ENCODE measurements at places on chromosomes 1 and 21.

DNA sequence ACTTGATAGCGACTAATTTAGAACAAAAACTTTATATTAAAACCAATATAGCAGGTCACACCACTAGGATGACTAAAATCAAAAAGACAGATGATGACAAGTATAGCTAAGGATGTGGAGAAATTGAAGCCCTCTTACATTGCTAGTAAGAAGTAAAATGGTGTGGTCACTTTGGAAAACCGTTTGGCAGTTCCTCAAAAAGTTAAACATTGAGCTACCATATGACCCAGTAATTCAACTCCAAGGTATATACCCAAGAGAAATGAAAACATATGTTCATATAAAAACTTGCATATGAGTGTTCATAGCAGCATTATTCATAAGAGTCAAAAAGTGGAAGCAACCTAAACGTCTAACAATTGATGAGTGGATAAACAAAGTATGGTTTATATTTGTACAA lies 13.0 kb upstream of the SERINC2 start:
- DNase-seq: no peak

- no peak for DNase-seq
Observed at GRCh38 chr1:195185321-195185720, 1422.9 kb downstream of the KCNT2 start.

GRCh38 chr1:113579256-113580018 lies 179.8 kb downstream of the PHTF1 start:
- DNase-seq: no peak

DNA sequence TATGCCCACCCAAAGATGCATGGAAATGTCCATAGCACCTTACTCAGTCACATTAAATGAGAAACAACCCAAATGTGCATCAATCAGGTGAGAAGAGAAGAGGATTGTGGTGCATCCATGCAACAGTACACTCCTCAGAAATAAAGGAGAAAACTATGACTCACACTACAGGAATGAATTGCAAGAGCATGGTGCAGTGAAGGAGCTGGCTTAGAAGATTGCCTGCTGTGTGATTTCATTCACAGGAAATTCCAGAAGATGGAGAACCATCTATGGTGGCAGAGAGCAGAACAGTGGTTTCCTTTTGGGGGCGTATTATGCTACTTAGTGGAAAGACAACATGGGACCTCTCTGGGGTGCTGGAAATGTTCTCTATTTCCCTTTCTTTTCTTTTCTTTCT lies 278.6 kb upstream of the AJAP1 start:
- no peak for DNase-seq

GRCh38 chr1:54850737-54851136 lies 36.3 kb downstream of the DHCR24 start:
- DNase-seq: no peak

DNA sequence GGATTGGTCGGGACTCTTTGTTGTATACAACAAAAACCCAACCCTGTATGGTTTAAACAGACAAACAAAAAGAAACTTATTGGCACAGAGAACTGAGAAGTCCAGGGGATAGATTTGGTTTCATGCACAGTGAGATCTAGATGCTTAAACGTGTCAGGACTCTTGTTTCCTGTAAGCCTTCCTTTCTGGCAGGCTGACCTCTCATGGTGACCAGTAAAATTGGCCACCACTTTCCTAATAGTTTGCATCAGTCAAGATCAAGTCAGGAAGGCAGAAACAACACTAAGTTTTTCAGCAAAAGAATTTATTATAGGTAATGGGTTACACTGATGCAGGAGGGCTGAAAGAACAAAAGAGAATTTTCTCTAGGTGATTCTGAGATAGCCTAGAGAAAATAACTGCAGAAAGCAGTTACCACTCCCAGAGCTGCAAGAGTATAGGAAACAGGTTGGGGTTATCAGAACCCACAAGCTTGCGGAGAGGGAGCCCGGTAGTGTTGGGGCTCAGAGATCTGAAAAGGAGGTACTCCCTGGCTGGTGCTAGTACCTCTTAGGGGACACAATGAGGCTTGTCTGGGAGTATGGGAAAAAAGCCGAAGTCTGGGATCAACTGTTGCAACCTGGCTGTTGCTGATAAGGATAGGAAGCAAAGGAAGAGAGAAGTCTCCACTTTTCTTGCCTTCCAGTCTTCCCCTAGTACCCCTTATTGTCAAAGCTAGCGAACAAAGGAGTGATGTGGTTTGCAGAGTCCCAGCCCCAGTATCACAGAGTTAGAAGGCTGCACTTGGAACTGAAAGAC lies 21.4 kb downstream of the CITED4 start:
- DNase-seq: no peak

- no peak for DNase-seq
Observed at GRCh38 chr1:8083739-8084484, 57.8 kb upstream of the ERRFI1 start.

- DNase-seq: no peak
Observed at GRCh38 chr1:36133484-36133883, 8.5 kb upstream of the COL8A2 start.

GRCh38 chr1:104761961-104762570 lies 1012.4 kb downstream of the AMY1C start:
- no peak for DNase-seq

GRCh38 chr1:201190005-201190404 lies 619 bp upstream of the IGFN1 start:
- DNase-seq: no peak

GRCh38 chr1:244344001-244344400 lies 107.7 kb downstream of the ADSS2 start:
- no peak for DNase-seq

- no peak for DNase-seq
Observed at GRCh38 chr1:109468903-109469302, 2.6 kb downstream of the SYPL2 start.

GRCh38 chr1:43992232-43992995 lies 1.0 kb downstream of the CCDC24 start:
- DNase-seq: no peak

DNA sequence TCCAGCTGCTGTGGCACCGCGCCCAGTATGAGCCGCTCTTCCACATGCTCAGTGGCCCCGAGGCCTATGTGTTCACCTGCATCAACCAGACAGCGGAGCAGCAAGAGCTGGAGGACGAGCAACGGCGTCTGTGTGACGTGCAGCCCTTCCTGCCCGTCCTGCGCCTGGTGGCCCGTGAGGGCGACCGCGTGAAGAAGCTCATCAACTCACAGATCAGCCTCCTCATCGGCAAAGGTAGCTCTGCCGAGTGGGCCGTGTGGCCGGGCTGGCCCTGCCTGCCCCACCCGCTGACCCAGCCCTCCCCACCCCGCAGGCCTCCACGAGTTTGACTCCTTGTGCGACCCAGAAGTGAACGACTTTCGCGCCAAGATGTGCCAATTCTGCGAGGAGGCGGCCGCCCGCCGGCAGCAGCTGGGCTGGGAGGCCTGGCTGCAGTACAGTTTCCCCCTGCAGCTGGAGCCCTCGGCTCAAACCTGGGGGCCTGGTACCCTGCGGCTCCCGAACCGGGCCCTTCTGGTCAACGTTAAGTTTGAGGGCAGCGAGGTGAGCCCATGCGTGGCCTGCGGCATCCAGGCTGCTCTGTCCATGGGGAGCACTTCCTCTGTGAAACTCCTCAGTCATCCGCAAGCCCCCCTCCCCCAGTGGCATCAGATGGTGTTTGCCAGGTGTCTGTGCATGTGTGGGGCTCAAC lies 64.2 kb downstream of the PIK3CD start:
- no peak for DNase-seq

DNA sequence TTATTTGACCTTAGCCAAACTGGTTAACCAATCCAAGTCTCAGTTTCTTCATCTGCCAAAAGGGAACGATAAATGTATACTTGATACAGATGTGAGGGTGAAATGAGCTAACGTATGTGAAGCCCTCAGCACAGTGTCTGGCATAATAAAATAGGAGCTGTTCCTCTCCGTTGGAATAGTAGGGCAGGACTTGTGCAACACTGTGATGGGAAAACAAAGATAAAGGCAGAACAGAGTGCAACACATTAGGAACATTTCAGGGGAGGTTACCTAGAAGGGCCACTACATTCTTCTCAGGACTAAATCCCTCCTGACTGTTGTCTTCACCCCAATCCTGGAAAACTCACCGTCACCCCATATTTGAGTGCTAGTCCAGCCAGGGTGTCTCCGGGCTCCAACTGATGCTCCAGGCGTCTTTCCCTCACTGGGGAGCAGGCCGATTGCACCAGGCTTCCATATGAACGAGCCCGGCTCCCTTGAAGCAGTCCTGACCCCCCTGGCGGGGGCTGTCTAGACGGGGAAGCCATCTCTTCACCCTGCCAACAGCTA lies 896 bp downstream of the LYSMD1 start:
- no peak for DNase-seq

- no peak for DNase-seq
Observed at GRCh38 chr1:1425426-1425752, 4.3 kb upstream of the ANKRD65 start.

GRCh38 chr1:161730050-161730564 lies 8.8 kb downstream of the FCRLB start:
- DNase-seq: peak; percentile 44

- no peak for DNase-seq
Observed at GRCh38 chr21:29077651-29078090, 4.2 kb upstream of the CCT8 start.

DNA sequence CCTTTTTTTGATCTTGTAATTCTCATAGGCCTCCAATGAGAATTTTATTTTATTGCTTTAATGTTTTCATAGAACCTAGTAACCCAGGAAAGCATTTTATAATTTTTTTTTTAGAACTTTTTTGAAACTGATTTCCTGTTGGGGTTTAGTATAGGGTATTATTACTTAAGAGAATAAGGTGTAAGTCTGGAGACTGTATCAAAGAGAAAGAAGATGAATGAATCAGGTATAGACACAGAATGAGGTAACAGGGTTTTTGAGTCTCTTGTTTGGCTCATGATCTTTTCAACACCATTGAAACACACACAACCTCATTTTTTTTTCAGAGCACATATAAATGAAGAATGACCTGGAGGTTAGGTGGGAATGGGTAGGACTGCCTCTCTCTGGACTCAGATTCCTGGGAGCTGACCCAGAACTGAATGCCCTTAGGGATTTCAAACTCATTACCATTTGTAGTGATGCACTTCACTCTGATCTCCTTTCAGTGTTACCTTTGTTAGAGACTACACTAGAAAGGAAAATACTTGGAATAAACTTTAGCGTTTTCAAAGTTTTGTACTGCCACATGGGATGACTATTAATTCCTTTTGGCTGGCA lies 51.0 kb downstream of the EPB41 start:
- no peak for DNase-seq

DNA sequence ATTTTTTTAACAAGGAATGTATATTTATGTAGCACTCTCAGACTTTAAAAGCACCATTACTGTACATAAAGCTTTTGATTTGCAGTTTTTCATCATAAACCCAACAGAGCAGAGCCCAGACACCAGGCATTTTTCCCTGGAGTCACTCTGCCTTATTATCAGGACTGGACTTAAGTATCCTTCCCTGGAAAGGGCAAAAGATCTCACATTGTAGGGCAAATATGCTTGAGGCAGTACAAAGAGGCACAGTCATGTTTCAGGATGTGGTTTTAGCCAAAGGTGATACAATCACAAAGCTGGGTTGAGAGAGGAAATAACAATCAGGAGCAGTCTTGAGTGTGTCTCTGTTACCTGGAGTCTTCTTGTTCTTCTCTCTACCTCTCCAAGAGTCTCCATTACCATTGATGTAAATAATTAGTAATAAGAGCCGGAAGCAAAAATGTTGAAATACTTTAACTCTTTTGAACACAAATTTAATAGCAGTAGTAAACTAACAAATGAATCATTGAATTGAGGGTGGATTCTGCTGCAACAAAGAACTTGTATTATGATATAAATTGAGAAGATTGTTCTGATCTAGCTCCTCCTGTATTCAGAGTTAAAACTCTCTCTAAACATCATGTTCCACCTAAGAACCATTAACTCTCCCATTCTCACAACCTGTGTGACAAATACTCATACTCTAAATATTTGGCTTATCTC lies 160.5 kb downstream of the LTN1 start:
- DNase-seq: no peak

DNA sequence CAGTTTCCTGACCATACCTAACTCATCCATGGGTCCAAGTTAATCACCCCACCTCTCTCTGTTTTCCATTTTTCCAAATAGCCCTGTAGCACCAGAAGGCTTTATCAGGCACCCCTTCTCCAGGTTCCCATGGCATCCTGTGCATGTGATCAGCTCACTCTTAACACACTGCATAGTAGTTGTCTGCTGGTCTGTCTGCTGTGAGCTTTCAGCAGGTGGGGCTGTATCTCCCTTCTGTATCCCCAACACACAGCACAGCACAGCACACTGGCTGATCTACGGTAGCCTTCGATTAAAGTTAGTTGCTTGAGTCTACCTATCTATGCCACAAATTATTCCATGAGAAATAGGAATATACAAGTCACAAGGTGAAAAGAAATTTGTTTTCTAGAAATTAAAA lies 54.3 kb upstream of the C1orf198 start:
- DNase-seq: peak; percentile 5

DNA sequence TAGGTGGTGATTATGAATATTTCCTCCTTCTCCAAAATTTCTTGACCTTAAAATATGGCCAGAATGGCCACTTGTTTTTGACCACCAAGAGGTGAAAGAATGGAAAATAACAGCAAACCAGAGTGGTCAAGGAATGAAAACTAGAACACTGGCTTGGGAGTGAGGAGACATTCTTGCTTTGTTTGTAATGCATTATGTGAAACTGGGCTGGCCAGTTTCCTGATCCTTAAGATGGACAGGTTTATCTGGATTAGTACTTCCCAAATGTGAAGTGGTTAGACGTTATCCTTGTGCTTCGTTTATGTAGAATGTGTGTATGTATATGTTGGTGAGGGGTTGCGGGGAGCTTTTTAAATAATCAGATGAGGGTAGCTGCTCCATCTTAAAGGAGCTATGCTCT lies 12.8 kb downstream of the PLA2G4A start:
- no peak for DNase-seq

DNA sequence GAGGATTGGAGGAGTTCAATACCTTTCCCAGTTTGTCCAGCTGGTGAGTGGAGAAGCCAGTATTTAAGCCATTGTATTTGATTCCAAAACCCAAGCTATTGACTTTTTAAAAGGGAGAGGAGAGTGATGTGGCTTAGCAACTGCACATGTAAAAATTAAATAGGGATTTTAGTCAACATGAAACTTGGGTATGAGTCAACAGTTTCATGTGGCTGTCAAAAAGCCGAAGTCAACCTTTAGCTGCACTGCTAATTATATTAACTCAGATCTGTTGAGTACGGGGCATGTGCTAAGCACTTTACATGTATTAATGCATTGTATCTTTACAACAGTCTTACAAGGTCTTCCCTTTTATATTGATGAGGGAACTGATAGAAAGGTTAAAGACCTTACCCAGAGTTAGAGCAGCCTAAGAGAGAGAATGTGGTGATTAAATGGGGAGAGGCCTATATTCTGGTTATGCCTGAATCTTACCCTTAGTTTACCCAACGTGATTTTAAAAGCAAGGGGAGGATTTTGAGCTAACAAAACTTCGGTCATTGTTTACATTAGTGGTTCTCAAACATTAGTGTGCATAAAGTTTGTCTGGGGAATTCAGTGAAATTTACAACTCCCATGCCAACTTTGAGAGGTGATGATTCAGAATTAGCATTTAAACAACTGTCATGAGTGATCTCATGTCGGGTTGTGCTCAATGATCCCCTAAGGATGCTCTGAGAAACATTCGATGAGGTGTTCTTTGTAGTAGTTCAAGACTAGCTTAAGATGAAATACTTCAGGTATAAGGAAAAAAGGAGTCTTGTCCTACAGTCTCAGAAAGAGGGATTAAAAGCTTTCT lies 6.9 kb upstream of the SLC35F3 start:
- DNase-seq: no peak

All from KBM-7 (cell line).